ENCODE measurements at places on chromosomes 4 and X.

GRCh38 chrX:151359931-151360871, 36.8 kb upstream of the VMA21 start:
- peak; percentile 1 for DNase-seq

DNA sequence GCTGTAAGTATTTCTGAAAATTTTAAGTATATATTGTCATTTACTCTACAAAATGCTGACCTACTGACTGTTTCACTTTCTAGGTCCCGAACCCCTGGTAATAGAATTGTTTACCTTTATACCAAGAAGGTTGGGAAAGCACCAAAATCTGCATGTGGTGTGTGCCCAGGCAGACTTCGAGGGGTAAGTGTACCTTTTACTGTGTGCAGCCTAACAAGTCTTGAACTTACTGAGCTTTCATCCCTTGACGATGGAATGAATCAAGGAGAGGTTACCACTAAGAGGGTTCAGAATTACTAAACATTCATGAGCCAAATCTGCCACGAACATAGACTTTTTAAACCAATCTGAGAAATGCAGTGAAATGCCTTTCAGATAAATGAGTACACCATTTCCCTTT, 1.6 kb downstream of the RPL34 start:
- DNase-seq, result no peak

GRCh38 chr4:146191766-146192458, 16.4 kb downstream of the LSM6 start:
- DNase-seq, result no peak

- no peak for DNase-seq
These were observed 217.4 kb downstream of the DCTD start for GRCh38 chr4:182699795-182700194.

GRCh38 chr4:33737726-33738125, 2506.6 kb downstream of the ARAP2 start:
- no peak for DNase-seq

GRCh38 chrX:40931921-40932320, 153.3 kb upstream of the USP9X start:
- no peak for DNase-seq

- no peak for DNase-seq
These were observed 38.8 kb downstream of the ZXDA start for GRCh38 chrX:57871463-57871862.

DNA sequence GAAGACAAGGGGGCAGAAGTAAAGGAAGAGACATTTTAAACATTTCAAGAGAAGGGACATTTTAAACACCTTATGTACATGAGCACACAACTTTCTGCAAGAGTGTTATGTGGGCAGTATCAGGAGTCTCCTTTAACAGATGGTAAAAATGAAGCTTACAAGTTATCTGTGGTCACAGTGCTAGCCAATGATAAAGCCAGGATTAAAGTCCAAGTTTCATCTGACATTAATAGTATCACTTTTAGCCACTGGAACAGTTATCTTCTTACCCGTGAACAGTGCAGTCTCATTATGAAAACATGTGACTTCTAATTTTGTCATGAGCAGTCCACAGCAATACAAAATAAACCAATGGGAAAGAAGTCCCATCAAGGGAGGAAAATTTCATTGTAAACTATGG, 627.9 kb upstream of the AGA start:
- DNase-seq, result no peak

DNA sequence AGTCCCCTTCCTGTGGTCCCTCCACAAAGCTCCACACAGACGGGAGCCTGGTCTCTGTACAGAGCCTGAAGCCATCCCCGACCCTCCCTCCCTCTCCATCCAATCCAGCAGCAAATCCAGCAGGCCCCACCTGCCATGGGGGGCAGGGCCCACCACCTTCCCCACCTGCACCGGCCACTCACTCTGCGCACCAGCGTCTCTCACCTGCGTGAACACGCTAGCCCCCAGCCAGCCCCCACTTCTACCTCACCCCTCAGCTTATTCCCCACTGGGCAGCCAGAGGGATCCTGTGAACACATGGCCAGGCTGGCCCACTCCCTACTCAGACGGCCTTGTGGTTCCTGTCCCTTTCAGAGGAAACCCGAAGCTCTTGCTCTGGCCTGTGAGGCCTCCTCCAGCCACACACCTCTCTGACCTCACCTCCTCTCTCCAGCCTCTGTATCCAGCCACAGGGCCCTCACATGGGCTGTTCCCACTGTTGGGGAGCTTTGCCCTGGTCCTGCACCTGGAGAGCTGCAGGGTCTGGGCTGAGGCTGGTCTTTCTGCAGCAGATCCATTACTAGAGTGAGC, 70.9 kb downstream of the WFS1 start:
- no peak for DNase-seq

- no peak for DNase-seq
These were observed 94.8 kb upstream of the GRPR start for GRCh38 chrX:16028576-16028975.

- no peak for DNase-seq
These were observed at the start of gene SLC2A9 for GRCh38 chr4:10020871-10021652. Gene SLC2A9, minus strand, starts transcription at chr4:10021497. Its CDS starts 68 bp downstream, at chr4:10021429.

- DNase-seq, result no peak
These were observed 9.0 kb downstream of the TSC22D3 start for GRCh38 chrX:107766470-107767150.

- no peak for DNase-seq
These were observed 67.4 kb upstream of the PCDH18 start for GRCh38 chr4:137599734-137600133.

DNA sequence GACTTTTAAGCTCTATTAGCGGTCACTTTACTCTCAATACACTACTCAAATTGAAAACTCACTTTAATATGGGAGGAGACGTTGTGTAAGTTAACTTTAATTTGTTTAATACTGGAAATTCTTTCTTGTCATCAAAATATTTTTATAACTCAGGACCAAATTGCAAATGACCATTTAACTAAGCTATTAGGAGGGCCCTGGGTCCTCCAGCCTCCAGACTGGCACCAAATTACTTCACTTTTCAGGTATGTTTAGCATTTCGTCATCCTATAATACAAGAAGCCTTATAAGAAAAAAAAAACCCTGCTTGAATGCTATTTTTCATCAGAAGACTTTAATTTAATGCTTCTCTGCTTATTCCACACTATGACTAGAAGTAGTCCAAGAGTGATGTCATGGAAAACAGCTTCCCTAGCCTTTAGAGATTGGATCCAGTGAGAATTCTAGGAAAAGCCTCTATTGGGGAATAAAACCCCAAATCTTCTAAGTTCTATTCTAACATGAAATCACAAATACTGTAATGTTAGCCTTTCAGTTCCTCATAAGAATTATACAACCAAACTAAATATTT, 6.6 kb downstream of the KLHL15 start:
- no peak for DNase-seq

GRCh38 chr4:67687636-67688035, 13.3 kb downstream of the UBA6 start:
- no peak for DNase-seq

GRCh38 chr4:171924746-171925376, 111.7 kb downstream of the GALNTL6 start:
- DNase-seq, result no peak

GRCh38 chr4:11149612-11150259, 279.0 kb downstream of the HS3ST1 start:
- no peak for DNase-seq

GRCh38 chr4:117770269-117771102, 263.8 kb upstream of the NDST3 start:
- no peak for DNase-seq

GRCh38 chrX:48616576-48616975, 19.3 kb downstream of the WDR13 start:
- no peak for DNase-seq

DNA sequence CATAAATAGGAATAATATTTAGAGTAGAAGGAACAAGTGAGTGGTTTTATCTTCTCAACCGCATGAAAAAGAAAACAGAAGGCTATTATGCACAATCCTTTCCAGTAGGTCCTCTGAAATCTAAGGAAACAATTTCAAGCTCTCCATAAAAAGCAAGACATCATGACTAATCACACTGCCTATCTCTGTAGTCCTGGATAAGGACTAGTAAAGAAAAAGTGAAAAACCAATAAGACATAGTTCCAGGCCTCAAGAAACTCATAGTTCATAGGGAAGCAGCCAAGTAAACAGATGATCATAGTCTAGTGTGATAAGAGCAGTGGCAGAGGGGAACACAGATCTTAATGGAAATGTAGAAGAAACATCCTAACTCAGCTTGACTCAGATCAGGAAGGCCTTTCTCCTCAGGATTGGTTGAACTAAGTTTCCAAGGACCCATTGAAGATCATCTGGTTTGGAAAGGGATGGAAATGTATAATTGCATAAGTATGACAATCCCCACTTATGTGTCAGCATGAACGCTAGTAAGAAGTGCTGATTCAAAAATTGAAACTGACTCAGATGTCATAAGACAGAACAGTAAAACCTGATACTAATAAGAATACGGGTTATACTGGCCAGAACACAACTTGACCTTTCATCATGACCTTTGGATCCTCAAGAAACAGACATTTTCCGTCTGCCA, 155.3 kb downstream of the GRIA3 start:
- DNase-seq, result no peak

- no peak for DNase-seq
These were observed 443.2 kb downstream of the INPP4B start for GRCh38 chr4:142402900-142403299.

GRCh38 chr4:85399270-85399669, 75.7 kb upstream of the ARHGAP24 start:
- no peak for DNase-seq

GRCh38 chr4:115090483-115091075, 22.8 kb downstream of the NDST4 start:
- DNase-seq, result no peak

GRCh38 chrX:72020788-72021187, 110.1 kb downstream of the NHSL2 start:
- no peak for DNase-seq

GRCh38 chrX:132955690-132956089, 2.7 kb downstream of the HS6ST2 start:
- no peak for DNase-seq

DNA sequence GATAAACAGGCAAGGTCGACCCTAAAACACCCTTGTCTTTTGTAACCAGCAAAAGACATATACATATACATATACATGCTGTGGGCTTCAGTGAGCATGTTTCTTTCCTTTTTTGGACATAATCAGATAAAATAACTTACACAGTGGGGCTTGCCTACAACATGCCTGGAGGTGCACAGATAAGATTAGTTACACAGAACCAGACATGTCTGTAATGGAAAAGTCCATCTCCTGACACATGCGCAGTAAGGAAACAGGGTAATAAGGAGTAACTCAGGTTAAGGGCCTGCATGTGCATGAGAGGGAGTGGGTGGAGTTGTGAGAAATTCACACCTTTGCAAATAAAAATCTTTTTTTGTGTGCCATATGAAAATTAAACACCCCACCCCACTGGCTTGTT, 3.4 kb downstream of the UGT2A1 start:
- DNase-seq, result no peak

DNA sequence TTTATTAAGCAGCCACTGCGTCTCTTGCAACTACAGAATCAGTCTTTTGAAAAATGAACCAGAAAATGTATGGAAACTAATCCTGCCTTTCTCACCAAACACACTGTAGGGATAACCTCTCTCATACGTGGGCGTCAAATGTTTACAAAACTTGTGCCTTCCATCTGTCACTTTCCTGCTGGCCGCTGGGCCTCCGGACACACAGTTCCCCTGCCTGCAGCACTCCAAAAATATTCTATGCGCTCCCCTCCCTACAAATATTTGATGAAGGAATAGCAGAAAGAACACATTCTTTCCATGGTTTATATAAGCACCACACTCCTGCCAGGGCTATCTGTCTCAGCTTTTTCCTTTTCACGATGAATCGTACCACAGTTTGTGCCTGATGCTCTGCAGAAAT, 14.9 kb upstream of the CYTL1 start:
- no peak for DNase-seq

GRCh38 chr4:168491563-168491962, 5.3 kb upstream of the PALLD start:
- DNase-seq, result no peak

GRCh38 chrX:19740744-19741143, 146.7 kb downstream of the SH3KBP1 start:
- DNase-seq, result no peak

DNA sequence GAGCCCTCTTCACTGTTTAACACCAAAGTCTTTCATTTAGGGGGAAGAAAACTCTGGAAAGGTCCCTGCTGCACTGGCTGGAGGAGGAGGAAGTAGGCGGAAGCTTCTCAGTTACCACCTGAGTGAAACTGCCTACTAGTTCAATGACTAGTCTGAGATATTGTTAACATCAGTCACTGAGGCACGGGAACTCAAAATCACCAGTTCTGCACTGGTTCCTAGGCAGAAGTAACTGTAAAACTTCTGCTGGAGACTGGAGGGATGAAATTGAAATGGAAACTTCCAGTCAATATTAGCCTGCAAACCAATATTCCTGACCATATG, 178.3 kb downstream of the SNCA start:
- no peak for DNase-seq

DNA sequence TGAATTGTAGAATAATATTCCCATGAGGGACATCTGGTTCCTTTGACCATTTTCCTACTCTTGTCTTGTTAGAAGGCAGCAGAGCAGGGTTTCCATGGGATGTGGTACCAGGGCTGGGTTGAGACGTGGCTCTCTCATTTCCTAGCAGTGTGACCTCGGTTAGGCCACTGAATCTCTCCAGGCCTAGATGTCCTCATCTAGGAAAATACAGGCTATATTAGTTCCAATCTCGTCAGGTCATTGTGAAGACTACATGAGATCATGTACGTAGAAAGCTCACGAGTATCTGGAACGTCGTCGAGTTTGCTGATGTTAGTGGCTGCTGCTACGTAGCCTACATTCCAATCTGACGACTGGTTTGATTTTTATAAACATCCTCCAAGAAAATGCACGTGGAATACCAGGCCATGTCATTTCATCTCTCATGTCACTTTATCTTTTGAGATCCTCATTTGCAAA, 278.2 kb upstream of the GATB start:
- DNase-seq, result no peak

DNA sequence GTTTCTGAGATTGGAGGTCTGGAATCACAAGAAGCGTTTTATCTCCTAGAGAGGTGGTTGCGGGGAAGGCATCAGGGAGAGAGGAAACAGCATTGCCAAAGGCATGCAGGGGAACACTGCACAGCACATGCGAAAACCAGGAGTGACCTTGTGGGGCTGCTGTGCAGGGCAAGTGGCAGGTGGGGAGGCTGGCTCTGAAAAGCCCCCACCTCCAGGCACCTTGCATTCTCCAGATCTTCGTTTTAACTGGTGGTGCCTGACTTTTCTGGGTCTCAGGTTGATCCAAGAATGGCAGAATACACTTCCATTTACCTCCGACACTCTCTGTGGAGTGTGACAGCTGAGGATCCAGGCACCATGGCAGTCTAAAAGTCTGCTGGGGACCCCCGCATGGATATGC, 209.4 kb upstream of the LEF1 start:
- no peak for DNase-seq

- DNase-seq, result no peak
These were observed 218.5 kb downstream of the APBB2 start for GRCh38 chr4:40995850-40996249.

- DNase-seq, result no peak
These were observed 137.9 kb upstream of the NHS start for GRCh38 chrX:17237146-17237545.

DNA sequence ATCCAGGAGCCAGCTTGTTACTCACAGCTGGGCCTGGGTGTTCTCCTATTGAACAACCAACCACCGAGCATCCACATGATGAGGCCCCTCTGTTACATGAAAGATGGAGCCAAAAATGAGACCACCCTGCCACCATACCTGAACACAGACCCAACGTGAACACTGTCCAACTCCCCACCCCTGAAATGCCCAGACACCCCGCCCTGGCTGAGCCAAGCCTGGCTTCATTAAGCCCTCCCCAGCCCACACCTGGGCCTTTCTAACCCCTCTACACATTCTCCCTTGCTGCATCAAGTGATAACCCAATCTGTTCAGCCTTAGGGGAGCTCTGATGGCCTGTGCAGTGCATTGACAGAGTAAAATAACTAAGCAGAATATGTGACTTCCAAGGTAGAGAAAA, 80.7 kb downstream of the EVC start:
- DNase-seq, result no peak
